ENCODE measurements at places on chromosomes 4 and X. TPM values are rescaled to one million over a fixed set of nuclear protein-coding genes. Genes with fewer than 3 reads are reported as not detected.

GRCh38 chrX:40403757-40404156, 177.0 kb upstream of the ATP6AP2 start:
- no peaks in the 10 kb centered on the region for H3K36me3 ChIP-seq
- no peaks in the 10 kb centered on the region for H3K27me3 ChIP-seq
- no peak overlapping the region for H3K27ac ChIP-seq

DNA sequence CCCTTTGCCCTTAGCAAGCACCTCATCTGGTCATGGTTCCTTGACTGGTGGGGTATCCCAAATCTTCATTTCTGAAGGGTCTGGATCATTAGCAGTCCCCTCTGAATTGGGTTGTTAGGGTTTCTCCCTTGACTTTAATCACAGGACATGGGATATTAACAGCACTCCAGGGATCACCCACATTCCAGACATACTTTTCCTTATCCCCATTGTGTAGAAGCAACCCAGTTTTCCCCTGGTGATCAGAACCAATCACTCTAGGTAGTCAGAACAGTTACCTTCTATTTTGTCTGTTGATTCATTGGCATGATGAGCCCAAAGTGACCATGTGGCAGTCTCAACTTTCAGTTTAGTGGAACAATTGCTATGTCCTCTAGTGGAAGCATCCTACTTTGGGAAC, 29.1 kb upstream of the GRSF1 start:
- H3K4me3 ChIP-seq, result no peak overlapping the region
- H3K36me3 ChIP-seq, result no peaks in the 10 kb centered on the region
- no peak for DNase-seq

- H3K27me3 ChIP-seq, result no peaks in the 10 kb centered on the region
- no peak for DNase-seq
- H3K4me3 ChIP-seq, result no peak overlapping the region
- no peaks in the 10 kb centered on the region for H3K36me3 ChIP-seq
- H3K27ac ChIP-seq, result no peak overlapping the region
Measured at GRCh38 chr4:78517050-78517652, 34.4 kb upstream of the ANXA3 start.

The RRAGB gene
- 41.8 TPM for total RNA-seq

DNA sequence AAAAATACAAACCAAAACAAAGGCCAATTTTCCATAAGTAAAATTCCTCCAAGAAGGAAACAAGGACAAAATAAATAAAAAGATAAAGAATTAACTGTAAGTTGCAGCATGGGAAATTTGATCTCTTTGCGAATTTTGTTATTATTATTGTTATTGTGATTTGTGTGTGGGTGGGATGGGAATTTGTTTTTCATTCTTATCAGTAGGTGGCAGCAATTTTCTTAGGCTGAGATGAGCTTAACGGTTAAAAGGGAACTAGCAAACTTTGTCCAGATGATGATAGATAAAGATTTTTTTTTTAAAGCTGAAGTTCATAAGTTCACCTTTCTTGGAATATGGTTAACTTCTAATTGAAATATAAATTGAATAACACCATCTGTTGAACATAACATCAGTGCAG, 83.2 kb upstream of the IL1RAPL2 start:
- no peaks in the 10 kb centered on the region for H3K36me3 ChIP-seq
- no peaks in the 10 kb centered on the region for H3K4me1 ChIP-seq
- no peak overlapping the region for H3K4me3 ChIP-seq

DNA sequence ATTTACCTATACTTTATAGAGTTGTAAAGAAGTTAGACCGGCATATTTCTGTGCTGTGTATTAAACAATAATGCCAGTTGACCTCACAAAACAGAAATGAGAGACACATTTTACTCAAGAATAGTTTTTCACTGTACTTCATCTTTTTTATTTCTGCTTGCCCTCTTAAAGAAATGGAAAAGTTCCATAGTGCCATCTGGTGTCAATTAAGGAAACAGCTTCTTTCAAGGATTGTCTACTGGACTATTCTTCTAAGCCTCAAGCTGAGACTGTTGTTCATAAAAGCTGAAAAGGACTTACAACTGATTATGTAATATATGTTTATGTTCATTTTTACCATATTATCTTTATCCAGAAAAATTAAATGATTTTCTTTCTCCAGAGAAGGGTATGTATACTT, 1523.7 kb downstream of the ARAP2 start:
- no peak for DNase-seq
- no peaks in the 10 kb centered on the region for H3K36me3 ChIP-seq
- no peaks in the 10 kb centered on the region for H3K27me3 ChIP-seq
- no peak overlapping the region for H3K4me3 ChIP-seq
- H3K27ac ChIP-seq, result no peak overlapping the region
- no peaks in the 10 kb centered on the region for H3K4me1 ChIP-seq

DNA sequence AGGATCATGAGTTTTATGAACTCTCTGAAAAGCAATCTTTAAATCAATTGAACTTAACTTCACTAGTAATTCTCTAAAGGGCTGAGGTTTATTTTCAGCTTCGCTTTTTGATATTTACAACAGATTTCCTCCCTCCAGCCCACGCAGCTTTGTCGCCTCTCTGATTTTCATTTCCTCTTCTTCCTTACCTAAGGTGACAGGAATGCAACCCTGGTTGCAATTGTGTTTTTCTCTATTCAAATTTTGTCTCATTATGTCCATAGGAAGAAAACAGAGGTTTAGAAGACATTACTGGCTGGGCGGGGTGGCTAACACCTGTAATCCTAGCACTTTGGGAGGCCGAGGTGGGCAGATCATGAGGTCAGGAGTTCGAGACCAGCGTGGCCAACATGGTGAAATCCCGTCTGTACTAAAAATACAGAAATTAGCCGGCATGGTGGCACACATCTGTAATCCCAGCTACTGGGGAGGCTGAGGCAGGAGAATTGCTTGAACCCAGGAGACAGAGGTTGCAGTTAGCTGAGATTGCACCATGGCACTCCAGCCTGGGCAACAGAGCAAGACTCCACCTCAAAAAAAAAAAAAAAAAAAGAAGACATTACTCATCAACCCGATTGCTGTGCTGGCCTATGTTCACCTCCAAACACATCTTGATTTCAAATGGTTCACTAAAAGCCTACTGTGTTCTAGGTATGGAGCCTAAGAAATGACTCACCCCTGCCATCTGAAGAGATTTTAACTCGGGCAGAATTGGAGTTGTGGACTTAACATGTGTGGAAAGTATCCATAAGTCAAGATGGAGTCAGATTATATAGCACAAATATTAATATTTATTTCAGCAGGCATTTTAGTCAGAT, 36.8 kb downstream of the VSIG4 start:
- no peaks in the 10 kb centered on the region for H3K4me1 ChIP-seq
- no peaks in the 10 kb centered on the region for H3K36me3 ChIP-seq
- no peak overlapping the region for H3K27ac ChIP-seq
- no peaks in the 10 kb centered on the region for H3K27me3 ChIP-seq

DNA sequence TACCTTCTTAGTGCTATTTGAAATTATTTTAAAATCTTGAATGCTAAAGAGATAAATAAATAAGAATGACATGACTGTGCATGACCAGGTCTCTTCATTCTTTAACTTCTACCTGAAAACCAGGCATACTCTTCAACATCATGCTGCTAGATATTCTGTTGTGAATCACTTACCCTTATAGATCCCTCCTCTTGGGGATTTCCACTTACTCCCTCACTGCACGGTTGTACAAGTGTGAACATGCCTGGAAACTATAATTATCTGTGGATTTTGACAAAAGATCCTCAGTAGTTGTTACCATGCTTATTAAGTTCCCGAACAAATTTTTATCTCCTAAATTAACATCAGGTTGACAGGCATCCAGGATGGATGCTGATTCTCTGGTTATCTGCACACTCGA, 54.3 kb downstream of the ADGRL3 start:
- no peak overlapping the region for H3K27ac ChIP-seq
- no peak for DNase-seq
- no peaks in the 10 kb centered on the region for H3K27me3 ChIP-seq
- H3K36me3 ChIP-seq, result no peaks in the 10 kb centered on the region

- H3K27me3 ChIP-seq, result no peaks in the 10 kb centered on the region
- H3K27ac ChIP-seq, result no peak overlapping the region
- no peaks in the 10 kb centered on the region for H3K4me1 ChIP-seq
- no peak for DNase-seq
Measured at GRCh38 chrX:103098488-103098887, 5.5 kb upstream of the NXF3 start.

- no peaks in the 10 kb centered on the region for H3K27me3 ChIP-seq
- H3K4me3 ChIP-seq, result no peak overlapping the region
- DNase-seq, result no peak
- no peaks in the 10 kb centered on the region for H3K36me3 ChIP-seq
Measured at GRCh38 chr4:107066621-107067020, 30.5 kb upstream of the DKK2 start.

DNA sequence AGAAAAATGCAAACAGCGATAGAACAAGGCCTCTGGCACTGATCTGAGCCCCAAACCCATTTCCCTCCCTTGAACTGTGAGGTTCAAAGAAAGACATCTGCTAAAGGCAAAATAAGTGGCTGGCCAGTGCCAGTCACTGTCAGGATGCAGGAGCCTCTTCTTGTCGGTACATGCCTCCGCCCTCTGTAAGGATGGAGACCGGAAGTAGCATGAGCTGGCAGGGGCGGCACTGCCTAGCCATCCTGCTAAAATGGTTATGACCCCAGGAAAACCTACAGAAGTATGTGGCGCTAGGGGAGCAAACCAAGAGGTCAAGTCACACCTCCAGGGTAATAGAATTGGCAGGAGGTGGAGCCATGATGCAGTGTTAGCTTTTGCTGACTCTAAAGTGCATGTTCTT, 180.3 kb downstream of the DCLK2 start:
- no peaks in the 10 kb centered on the region for H3K36me3 ChIP-seq
- DNase-seq, result no peak
- H3K27me3 ChIP-seq, result no peaks in the 10 kb centered on the region
- no peak overlapping the region for H3K4me3 ChIP-seq

- no peak overlapping the region for H3K4me3 ChIP-seq
- H3K36me3 ChIP-seq, result no peaks in the 10 kb centered on the region
- no peaks in the 10 kb centered on the region for H3K27me3 ChIP-seq
- DNase-seq, result no peak
Measured at GRCh38 chrX:110167952-110168451, 149.9 kb downstream of the AMMECR1 start.

GRCh38 chr4:95232358-95233156, 316.2 kb downstream of the UNC5C start:
- H3K4me1 ChIP-seq, result no peaks in the 10 kb centered on the region
- H3K4me3 ChIP-seq, result no peak overlapping the region
- no peak overlapping the region for H3K27ac ChIP-seq
- H3K36me3 ChIP-seq, result no peaks in the 10 kb centered on the region

GRCh38 chr4:72084587-72085011, 52.8 kb downstream of the NPFFR2 start:
- no peaks in the 10 kb centered on the region for H3K36me3 ChIP-seq
- H3K27me3 ChIP-seq, result no peaks in the 10 kb centered on the region
- no peaks in the 10 kb centered on the region for H3K4me1 ChIP-seq
- H3K27ac ChIP-seq, result no peak overlapping the region
- H3K4me3 ChIP-seq, result no peak overlapping the region
- DNase-seq, result no peak

- H3K27me3 ChIP-seq, result no peaks in the 10 kb centered on the region
- no peaks in the 10 kb centered on the region for H3K36me3 ChIP-seq
- DNase-seq, result peak; percentile 55
- H3K4me3 ChIP-seq, result peak overlapping the region; percentile 54
- H3K27ac ChIP-seq, result peak overlapping the region; percentile 92
- no peaks in the 10 kb centered on the region for H3K4me1 ChIP-seq
Measured at GRCh38 chrX:24025741-24026403, 1.1 kb downstream of the KLHL15 start.

DNA sequence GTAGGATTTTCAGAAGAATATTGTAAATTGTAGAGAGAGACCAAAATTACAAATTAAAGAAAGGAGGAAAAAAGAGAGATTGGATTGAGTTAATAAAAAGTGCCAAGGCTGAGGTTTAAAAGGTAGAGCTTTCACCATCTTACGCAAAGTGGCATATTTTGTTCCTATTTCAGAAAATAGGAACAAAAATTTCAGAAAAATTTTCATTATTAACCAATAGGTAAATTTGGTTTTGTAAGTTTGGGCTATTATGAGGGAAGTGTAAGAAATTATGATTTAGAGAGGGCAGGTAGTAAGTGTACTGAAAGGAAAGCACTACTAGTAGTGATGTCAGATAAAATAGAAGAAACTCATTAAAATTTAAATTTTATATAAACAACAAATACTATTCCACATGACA, 479.7 kb downstream of the ACTRT1 start:
- no peak overlapping the region for H3K27ac ChIP-seq
- H3K27me3 ChIP-seq, result no peaks in the 10 kb centered on the region
- DNase-seq, result no peak
- no peak overlapping the region for H3K4me3 ChIP-seq
- H3K36me3 ChIP-seq, result no peaks in the 10 kb centered on the region
- no peaks in the 10 kb centered on the region for H3K4me1 ChIP-seq

DNA sequence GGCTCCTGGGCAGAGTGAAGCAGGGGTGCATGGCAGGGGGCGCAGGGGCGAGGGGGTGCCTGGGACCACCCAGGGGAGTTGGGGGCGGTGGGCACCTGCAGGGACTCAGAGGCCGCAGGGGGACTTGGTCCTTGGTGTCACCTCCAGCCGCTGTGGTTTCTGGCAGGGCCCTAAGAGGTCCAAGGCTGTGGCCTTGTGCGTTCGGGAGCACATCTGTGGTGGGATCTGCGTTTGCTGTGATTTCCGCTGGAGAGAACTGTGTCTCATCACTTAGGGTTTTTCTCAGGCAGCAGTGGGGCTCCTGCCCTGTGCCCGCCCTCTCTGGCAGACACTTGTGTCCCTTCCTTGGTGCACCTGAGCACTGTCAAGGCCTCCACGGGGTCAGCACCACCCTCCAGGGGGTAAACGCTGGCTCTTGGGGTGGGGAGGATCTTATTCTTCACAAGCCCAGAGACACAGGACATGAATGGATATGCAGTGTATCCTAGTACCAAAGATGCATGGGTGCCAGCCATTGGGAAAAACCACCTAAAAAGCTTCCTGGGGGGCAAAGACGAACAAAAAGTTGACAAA, 66.5 kb downstream of the ACOX3 start:
- H3K4me3 ChIP-seq, result no peak overlapping the region
- no peaks in the 10 kb centered on the region for H3K4me1 ChIP-seq
- H3K27me3 ChIP-seq, result no peaks in the 10 kb centered on the region
- no peaks in the 10 kb centered on the region for H3K36me3 ChIP-seq
- H3K27ac ChIP-seq, result no peak overlapping the region

Data from uterus (tissue), 4 donors.